ENCODE measurements at places on chromosomes 13 and 19. TPM values are rescaled to one million over a fixed set of nuclear protein-coding genes. Genes with fewer than 3 reads are reported as not detected.

The CBLC gene
- 0.57 TPM for total RNA-seq

The STAP2 gene
- 3.1 TPM for total RNA-seq

The ZNF417 gene
- 13.3 TPM for total RNA-seq

The WASF3 gene
- total RNA-seq: 9.9 TPM

The SMIM44 gene
- not detected for total RNA-seq

The CD177 gene
- not detected for total RNA-seq

The CADM4 gene
- total RNA-seq: 2.1 TPM

The ATXN8OS gene
- not detected for total RNA-seq

The SIGLEC12 gene
- total RNA-seq: not detected

The ZNF534 gene
- total RNA-seq: 0.44 TPM

The HSPB6 gene
- total RNA-seq: 11.6 TPM

The COL4A2 gene
- 781 TPM for total RNA-seq

The ZNF724 gene
- 0.22 TPM for total RNA-seq

The SLC25A41 gene
- total RNA-seq: not detected

The KRTDAP gene
- not detected for total RNA-seq

The ABCA7 gene
- 19.0 TPM for total RNA-seq

The ZNF71 gene
- 8.1 TPM for total RNA-seq

The MCEMP1 gene
- not detected for total RNA-seq

The LHB gene
- total RNA-seq: not detected

The ZNF560 gene
- 2.8 TPM for total RNA-seq

The GAPDHS gene
- total RNA-seq: not detected

The TDRD3 gene
- 12.9 TPM for total RNA-seq

The INAFM1 gene
- 2.0 TPM for total RNA-seq

The CEACAM8 gene
- total RNA-seq: not detected

The LYPD5 gene
- total RNA-seq: not detected

The LILRA6 gene
- total RNA-seq: not detected

The RFPL4AL1 gene
- not detected for total RNA-seq

The ETV2 gene
- total RNA-seq: not detected

The ZNF225 gene
- total RNA-seq: 4.0 TPM

The ERCC2 gene
- total RNA-seq: 46.1 TPM

The C19orf38 gene
- total RNA-seq: not detected

The SKA3 gene
- 22.3 TPM for total RNA-seq

The SPACA4 gene
- not detected for total RNA-seq

Measured in placental pericyte (primary cell).